ENCODE measurements at places on chromosomes 13 and 19. TPM values are rescaled to one million over a fixed set of nuclear protein-coding genes. Genes with fewer than 3 reads are reported as not detected.

Gene RDH8
- not detected for total RNA-seq

Gene ZC3H13
- 21.2 TPM for total RNA-seq

- DNase-seq = peak; percentile 92
Observed at GRCh38 chr13:107348925-107349324, 781.0 kb upstream of the ARGLU1 start.

DNA sequence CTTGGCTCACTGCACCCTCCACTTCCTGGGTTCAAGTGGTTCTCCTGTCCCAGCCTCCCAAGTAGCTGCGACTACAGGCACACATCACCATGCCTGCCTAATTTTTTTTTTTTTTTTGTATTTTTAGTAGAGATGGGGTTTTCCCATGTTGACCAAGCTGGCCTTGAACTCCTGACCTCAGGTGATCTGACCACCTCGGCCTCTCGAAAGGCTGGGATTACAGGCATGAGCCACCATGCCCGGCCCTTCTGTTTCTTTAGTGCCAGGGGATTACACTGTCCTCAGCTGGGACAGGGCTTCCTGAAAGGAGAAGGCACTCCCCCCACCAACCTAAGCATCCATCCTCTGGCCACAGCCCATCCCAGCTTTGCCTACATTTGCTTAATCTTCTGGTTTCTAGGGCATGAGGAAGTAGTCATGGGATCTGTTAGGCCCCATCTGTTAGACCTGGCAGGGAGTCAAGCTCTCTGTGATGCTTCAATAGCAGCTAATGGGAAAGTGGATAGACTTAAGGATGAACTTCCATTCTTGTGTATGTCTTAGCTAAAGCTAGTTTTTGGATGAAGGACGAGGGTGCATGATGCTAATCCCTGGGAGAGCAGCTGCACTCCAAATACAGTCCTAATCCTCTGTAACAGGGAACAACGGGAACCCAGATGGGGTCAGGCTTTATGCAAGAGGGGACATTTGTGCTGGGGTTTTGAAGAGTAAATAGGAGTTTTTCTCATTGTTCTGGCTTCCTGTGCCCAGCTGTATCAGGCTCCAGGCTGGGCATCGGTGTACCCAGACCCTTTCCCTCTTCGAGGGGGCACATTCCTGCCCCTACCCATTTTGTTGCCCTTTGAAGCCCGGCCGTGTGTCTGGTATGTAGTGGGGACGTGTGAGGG, 2.6 kb downstream of the VAV1 start:
- DNase-seq = no peak

Gene ZNF865
- total RNA-seq = 1.3 TPM

DNA sequence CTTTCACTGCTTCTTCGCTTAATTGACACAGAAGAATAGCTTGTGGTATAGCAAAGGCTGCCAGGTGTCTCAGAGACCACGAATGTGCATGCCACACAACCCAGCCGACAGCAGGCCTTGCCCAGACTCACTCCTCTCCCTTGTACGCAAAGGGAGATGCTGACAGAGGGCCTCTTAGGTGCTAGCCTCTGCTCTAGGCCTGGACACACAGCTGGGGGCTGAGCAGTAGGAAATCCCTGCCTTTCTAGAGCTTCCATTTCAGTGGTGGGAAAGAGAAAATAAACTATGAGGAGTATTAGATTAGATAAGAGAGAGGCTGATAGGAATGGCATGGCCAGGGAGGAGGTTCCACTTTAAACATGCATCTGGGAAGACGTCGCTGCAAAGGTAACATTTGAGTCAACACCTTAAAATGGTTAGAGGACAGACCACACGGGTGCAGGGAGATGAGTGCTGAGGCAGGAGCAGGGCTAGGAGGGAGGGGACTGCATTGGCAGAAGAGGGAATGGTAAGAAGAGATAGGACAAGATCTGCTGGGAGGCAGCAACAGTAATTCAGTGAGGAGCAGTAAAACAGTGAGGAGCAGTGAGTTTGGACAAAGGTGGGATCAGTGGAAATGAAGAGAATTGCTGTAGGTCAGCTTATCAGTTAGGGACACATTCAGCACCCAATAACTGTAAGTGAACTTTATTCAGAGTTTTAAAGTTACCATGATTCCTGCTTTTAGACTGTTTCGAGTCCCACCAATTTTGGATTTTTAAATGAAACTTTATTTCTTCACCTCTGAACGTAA, 100.0 kb downstream of the RNF17 start:
- no peak for DNase-seq

Gene TEKTIP1
- total RNA-seq = not detected

GRCh38 chr13:113035213-113035800, 66.3 kb downstream of the MCF2L start:
- no peak for DNase-seq

Gene NOTCH3
- 50.5 TPM for total RNA-seq

DNA sequence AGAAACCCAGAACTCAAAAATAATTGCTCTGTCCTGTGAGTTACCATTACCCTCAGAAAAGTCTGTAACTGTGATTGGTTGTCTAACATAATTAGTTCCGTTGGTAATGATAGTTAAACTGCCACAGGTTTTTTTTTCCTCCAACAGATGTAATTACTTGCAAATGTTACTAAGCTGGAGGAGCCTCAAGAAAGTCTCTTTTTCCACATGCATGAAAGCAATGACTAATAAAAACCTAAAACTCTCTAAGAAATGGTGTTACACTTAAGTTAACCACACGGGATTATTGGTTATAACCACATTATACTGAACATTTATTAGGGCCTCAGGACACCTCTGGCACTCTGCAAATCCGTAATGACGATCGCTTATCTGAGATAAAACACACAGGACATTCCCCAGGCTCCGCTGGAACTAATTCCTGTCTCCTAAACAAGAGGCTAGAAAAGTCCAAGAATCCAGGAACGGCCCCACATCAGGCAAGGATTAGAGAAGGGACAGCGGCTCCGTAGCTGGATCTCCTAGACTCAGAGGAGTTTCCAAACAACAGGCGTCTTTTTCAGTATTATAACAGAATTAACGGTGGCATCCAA, 753 bp downstream of the ZNF235 start:
- no peak for DNase-seq

- no peak for DNase-seq
Observed at GRCh38 chr13:76758257-76758656, 127.9 kb downstream of the KCTD12 start.

DNA sequence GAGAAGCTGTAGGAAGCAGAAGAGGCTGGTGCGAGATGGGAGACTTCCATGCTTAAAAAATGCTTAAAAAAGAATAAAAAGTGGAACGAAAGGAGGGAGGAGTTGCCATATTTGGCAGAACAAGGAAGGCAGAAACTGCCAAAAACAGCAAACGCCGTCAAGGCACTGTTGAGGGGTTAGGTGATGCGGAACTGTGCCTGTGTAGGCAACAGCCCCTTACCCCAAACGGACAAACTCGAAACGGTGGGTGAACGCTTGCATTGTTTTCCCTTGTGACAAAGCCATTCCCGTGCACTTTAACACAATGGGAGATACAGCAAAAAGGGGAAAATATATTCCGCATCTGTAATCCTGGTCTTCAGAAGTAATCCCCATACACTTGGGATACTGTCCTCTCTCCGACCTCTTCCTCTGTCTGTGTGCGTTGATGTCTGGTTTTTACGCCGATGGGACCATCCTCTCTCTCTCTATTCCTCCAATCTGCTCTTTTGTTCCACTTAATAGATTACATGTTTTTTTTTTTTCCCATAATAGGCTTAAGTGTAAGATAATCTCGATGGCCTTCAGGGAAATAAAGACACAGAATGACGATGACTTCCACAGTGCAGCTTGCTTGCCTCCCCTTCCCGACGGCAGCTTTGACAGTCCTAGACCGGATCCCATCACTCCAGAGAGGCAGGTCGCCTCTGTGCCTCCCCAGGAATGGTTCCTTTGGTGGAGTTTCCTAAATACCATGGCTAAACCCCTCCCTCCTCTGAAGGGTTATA, 132.7 kb upstream of the RNF113B start:
- DNase-seq = no peak

DNA sequence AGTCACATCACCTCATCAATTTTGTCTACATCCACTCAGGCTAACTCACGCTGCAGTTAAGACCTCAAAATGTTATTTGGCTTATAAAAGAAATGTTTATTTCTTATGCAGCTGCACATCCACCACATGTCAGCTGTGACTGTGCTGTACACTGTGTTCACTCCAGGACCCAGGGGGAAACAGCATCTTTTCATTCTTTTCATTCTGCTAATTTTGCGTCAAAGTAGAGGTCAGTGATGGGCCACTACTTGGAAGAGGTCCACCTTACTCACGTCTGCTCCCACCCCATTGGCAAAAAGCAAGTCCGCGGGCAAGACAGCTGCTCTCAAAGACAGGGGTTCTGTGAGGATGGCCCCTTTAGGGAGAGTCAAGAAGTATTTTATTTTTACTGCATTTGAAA, 4.5 kb upstream of the DCT start:
- no peak for DNase-seq

DNA sequence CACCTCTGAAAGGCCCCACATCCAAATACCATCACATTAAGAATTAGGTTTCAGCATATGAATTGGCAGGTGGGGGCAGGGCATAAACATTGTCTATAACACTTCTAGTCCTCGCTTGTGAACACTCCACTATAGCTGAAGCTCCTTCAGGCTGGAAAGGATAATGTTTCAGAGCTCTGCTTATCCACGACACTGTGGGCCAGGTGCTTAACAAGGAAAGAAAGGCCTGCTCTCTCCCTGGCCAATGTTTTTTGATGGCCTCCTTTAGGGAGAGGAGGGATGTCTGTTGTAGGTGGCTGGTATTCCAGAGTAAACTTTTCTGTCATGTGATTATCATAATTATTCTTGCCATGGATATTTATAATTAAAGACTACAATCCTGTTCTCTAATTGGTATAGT, 86.4 kb downstream of the CCNA1 start:
- no peak for DNase-seq

Gene KLF16
- total RNA-seq = 10.4 TPM
